ENCODE measurements at places on chromosomes 4 and X. TPM values are rescaled to one million over a fixed set of nuclear protein-coding genes. Genes with fewer than 3 reads are reported as not detected.

- peaks cover 4% of the 10 kb centered on the region for H3K4me1 ChIP-seq
- H3K27me3 ChIP-seq: no peaks in the 10 kb centered on the region
- no peak for DNase-seq
Observed at GRCh38 chr4:169418846-169419245, 148.1 kb upstream of the SH3RF1 start.

DNA sequence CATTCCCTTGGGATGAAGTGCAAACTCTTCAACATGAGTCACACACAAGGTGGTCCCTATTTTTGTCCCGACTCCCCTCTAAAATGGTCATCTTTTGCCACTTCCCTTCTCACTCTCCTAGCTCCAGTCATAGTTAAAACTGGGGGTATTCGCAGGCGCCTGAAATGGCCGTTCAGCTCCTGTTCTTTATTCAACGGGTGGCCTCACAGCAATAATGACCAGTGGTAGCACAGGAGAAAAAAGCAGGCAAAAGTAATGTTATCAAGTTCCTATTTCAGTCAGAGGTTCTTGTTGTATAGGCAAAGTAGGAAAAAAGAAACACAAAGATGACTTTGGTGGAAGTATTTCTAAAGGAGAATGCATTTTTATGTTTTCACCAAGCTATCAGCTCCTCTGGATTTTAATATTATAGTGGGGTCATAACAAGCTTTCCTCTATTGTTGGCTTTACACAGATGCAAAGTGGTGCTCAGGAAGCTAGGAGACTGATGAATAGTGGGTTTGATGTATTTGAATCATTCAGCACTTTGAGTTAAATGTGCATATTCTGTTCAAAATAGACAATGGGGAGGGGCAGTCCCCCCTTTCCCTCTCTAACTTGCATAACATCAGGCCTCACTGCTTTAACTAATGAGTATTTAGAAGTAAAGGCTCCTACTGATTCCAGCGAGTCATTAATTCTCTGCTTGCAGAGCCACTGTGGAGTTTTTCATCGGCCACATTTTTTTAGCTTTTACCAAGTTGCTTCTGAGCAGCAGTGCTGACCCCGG lies 171.2 kb upstream of the NDP start:
- no peak overlapping the region for H3K4me3 ChIP-seq
- H3K36me3 ChIP-seq: peaks cover 8% of the 10 kb centered on the region
- no peaks in the 10 kb centered on the region for H3K27me3 ChIP-seq
- no peak overlapping the region for H3K27ac ChIP-seq
- H3K4me1 ChIP-seq: peaks cover 6% of the 10 kb centered on the region
- DNase-seq: no peak

Gene RAB33A
- total RNA-seq: 0.59 TPM

DNA sequence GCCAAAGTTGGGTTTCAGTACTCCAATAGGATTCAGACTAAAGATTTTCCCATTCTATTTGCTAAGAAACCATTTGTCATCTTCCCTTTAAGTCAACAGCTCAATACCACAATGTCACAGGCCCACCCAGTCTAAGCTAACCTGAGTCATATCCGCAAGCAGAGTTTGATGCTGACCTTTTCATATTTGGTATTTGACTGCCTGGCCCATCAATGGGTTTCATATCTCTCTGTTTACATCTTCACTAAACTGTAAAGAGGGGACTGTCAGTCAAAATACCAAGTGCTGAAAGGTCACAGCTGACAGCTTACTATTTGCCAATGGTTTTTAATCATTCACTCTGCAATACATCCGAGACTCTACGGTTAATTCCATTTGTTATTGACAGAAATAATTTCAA lies 707.5 kb upstream of the ACTRT1 start:
- no peak for DNase-seq
- no peak overlapping the region for H3K4me3 ChIP-seq
- H3K27ac ChIP-seq: no peak overlapping the region
- no peaks in the 10 kb centered on the region for H3K27me3 ChIP-seq

DNA sequence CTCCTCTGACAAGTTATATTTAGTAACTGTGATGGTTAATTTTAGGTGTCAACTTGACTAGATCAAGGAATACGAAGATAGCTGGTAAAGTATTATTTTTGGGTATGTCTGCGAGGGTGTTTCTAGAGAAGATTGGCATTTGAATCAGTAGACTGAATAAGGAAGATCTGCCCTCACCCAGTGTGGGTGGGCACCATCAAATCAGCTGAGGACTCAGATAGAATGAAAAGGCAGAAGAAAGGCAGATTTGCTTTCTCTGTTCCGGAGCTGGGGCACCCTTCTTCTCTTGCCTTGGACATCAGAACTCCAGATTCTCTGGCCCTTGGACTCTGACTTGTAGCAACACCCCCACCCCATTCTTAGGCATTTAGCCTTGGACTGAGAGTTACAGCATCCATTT lies 981.6 kb downstream of the CCSER1 start:
- no peak overlapping the region for H3K4me3 ChIP-seq
- H3K4me1 ChIP-seq: no peaks in the 10 kb centered on the region
- no peaks in the 10 kb centered on the region for H3K27me3 ChIP-seq

Gene MCTS1
- 27.7 TPM for total RNA-seq

- H3K27me3 ChIP-seq: no peaks in the 10 kb centered on the region
- no peak for DNase-seq
- H3K4me1 ChIP-seq: no peaks in the 10 kb centered on the region
- no peak overlapping the region for H3K4me3 ChIP-seq
- H3K27ac ChIP-seq: no peak overlapping the region
Observed at GRCh38 chr4:181008164-181008563, 1235.0 kb upstream of the TENM3 start.

DNA sequence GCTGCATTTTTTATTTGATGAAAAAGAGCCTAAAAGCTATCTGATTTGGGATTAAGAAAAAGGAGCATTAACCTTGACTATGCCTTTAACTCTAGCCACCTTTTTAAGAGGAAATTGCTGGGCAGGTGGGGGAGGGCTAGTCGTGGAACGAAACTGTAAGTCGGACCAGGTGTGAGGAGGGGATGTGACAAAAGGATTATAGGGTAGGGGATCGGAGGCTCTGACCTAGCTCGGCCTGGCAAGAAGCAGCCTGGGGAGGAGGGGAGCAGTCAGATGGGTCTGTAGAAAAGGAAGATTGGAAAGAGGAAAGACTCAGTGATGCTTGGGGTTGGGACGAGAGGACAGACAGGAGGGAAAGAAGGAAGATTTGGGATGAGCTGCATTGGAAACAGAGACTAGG lies 21.1 kb upstream of the SPCS3 start:
- no peaks in the 10 kb centered on the region for H3K27me3 ChIP-seq
- no peak overlapping the region for H3K4me3 ChIP-seq
- H3K4me1 ChIP-seq: no peaks in the 10 kb centered on the region
- DNase-seq: no peak
- H3K27ac ChIP-seq: no peak overlapping the region
- H3K36me3 ChIP-seq: no peaks in the 10 kb centered on the region

Gene UGT2A1
- total RNA-seq: 0.26 TPM

DNA sequence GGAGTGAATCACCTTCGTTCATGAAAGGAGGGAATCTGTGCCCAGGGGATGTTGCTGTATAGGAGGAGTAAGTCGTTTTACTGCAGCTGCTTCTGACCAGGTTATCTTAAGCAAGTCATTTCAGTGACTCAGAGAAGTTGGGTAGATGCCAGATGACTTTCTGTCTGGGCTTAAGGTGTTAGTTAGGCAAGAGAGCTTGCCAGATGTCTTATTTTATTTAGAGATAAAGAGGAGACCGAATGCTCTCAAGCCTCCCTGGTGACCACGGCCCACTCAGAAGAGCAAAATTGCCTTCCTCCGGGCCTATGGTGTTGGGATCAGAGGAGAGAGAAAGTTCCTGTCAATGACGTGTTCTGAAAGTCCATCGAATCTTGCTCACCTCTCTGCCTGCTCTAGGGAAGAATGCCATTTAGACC lies 16.3 kb upstream of the ZNF827 start:
- H3K4me3 ChIP-seq: no peak overlapping the region
- no peak for DNase-seq
- H3K4me1 ChIP-seq: no peaks in the 10 kb centered on the region
- H3K36me3 ChIP-seq: no peaks in the 10 kb centered on the region
- no peak overlapping the region for H3K27ac ChIP-seq
- H3K27me3 ChIP-seq: no peaks in the 10 kb centered on the region

Gene GLRA2
- not detected for total RNA-seq

- H3K36me3 ChIP-seq: no peaks in the 10 kb centered on the region
- no peak within 1 kb of the TSS for H3K4me3 ChIP-seq
- DNase-seq: no peak
- H3K27ac ChIP-seq: no peak within 1 kb of the TSS
Observed at GRCh38 chrX:15384304-15384703, at the start of gene VEGFD. VEGFD (minus strand) TSS chrX:15384413; CDS start chrX:15383946, 467 bp downstream.

Gene CSAG2
- total RNA-seq: not detected

GRCh38 chr4:76811604-76812412 lies 86.1 kb downstream of the SOWAHB start:
- H3K4me3 ChIP-seq: no peak overlapping the region
- no peaks in the 10 kb centered on the region for H3K27me3 ChIP-seq
- no peak overlapping the region for H3K27ac ChIP-seq
- H3K36me3 ChIP-seq: peaks cover 17% of the 10 kb centered on the region
- no peaks in the 10 kb centered on the region for H3K4me1 ChIP-seq
- peak; percentile 28 for DNase-seq

- peaks cover 11% of the 10 kb centered on the region for H3K36me3 ChIP-seq
- H3K4me3 ChIP-seq: no peak overlapping the region
Observed at GRCh38 chrX:39456894-39457604, 640.7 kb downstream of the BCOR start.
